ENCODE measurements at places on chromosomes 12 and 14.

DNA sequence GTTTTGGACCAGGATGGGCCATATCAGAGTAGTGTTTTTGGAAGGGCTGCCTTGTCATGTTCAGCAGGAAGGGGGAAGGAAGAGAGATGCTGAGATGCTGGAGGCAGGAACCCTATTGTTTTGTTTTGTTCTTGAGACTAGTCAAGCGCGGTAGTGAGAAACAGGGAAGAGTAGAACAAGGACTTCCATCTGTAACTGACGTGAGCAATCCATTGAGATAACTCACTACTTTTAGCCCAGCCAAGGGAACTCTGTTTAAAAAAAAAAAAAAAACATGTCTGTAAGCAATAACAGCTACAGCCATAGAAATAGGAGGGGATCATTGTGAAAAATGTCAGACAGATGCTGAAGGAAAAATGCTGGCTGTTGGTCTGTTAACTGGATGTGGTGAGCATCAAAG lies 34.0 kb downstream of the CD9 start:
- DNase-seq: no peak

DNA sequence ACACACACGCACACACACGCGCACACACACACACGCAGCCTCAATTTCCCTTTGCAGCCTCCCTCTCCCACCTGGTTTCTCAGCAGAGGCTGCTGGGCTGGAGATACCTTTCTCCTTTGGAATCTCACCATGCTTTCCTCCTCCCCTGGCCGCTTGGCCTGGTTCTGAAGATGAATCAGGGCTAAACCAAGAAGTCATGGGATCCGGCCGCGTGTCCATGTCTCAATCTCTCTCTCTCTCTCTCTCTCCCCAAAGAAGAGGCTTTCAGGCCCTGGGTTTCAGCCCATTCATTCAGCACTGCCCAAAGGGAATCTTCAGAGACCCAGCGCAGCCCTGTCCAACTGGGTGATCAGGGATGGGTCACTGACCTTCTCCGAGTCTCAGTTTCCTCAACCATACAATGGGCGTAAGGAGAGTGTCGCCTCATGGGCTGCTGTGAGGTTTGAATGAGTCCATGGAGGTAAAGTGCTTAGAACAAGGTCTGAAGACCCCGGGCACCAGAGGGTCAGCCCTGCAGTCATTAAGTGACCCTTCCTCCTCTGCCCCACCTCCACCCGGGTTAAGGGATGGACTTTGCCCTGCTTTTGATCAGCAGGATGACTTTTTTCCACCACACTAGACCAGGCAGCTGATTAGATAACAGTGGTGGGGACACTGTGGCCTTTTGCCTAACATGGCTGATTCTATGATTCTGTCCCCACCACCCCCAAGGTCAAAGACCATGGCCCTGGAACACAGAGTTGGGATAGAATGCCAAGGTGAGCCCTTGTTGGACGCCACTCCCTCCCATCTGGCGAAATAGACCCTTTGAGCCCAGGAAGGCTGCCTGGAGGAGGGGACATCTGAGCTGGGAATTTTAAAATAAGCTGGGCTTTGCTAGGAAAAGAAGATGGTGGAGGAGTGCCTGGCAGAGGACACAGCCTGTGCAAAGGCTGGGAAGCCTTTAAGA lies 42.1 kb downstream of the SCARB1 start:
- no peak for DNase-seq

GRCh38 chr12:15428632-15429031 lies 106.3 kb downstream of the PTPRO start:
- no peak for DNase-seq

GRCh38 chr14:59087711-59088110 lies 100.8 kb upstream of the DAAM1 start:
- no peak for DNase-seq

DNA sequence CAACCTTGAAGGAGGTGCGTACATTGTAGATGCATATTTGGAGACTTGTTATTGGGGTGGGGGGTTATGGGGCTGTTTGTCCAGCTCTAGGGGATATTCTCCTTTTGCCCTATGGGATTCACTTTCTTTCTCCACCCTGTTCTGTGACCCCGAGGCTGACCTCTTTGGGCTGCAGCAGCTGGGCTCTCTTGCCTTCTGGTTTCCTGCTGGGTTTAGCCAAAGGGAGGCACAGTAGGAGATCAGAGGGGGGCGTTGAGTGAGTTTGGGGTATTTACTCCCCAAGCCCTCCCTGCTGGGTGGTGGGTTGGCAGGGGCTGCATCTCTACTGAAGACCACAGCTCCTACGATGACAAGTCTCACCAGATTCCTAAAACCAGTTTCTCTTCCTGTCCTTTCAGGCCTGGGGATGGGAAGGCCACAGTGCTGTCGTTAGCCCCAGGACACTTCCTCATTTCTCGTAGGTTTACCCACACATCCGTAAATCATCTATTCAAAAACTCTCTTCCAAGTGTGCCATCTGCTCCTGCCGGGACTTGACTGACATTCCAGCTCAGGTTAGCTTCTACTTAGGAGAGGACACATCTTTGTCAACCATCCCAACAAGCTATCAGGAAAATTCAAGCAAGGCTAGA lies 127.1 kb downstream of the TMEM30B start:
- no peak for DNase-seq

- no peak for DNase-seq
Measured at GRCh38 chr14:54207075-54207474, 189.7 kb upstream of the CDKN3 start.

Measured in AML-193 (cell line).